LHCN-M2 (cell line): ENCODE measurements at places on chromosomes 5 and 9. TPM values are rescaled to one million over a fixed set of nuclear protein-coding genes. Genes with fewer than 3 reads are reported as not detected.

DNA sequence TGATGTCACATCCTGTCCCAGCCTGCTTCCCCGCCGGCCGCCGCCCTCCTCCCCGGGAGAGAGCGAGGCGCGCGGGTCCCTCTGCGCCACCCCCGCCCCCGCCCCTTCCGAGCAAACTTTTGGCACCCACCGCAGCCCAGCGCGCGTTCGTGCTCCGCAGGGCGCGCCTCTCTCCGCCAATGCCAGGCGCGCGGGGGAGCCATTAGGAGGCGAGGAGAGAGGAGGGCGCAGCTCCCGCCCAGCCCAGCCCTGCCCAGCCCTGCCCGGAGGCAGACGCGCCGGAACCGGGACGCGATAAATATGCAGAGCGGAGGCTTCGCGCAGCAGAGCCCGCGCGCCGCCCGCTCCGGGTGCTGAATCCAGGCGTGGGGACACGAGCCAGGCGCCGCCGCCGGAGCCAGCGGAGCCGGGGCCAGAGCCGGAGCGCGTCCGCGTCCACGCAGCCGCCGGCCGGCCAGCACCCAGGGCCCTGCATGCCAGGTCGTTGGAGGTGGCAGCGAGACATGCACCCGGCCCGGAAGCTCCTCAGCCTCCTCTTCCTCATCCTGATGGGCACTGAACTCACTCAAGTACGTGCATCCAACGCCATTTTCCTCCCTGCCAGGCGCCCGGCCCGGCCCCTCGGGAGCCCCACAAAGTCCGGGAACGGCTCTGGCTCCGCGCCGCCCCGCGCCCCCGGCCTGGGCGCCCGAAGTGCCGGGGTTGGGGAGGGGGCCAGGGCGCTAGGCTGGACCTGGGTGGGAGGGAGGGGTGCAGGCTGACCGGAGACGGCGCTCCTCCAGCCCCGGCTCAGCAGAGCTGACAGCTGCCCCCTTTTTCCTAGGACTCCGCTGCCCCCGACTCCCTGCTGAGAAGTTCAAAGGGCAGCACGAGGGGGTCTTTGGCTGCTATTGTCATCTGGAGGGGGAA, 12.0 kb upstream of the OLFM1 start:
- no peak for DNase-seq

DNA sequence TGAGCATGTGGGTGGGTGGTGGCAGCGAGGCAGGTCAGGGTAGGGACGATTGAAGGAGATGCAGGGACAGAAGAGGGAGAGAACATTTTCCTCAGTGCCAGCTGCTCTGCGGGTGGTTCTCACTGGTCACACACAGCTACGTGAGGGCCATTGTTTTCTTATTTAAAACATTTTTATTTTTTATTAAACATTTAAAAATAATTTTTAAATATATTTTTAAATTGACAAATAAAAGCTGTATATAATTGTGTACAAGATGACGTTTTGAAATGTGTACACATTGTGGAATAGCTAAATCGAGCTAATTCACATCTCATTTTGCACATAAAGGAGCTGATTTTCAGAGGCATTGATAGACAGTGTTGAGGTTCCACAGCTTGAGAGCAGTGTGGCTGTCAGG, 14.0 kb downstream of the FAM240B start:
- DNase-seq = no peak

DNA sequence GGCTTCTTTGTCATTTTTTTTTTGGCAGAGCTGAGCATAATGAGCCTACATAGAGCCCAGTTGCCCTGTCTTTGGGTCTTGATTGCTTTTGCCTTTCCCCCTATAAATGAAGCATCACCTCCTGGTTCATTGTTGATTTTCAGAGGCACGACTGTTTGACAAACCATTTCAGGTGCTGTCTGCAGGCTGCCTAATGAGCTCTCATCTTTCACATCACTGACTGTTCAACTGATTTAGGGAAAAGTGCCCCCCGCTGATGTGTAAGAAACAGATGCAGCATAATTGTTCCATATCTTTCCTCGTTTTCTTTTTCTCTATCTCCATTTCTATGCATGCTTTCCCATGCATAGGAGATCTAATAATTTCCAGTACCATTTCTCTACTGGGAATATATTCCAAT, 338.6 kb downstream of the TMEM38B start:
- DNase-seq = no peak

GRCh38 chr9:19429595-19429994, 20.8 kb downstream of the ACER2 start:
- DNase-seq = no peak

DNA sequence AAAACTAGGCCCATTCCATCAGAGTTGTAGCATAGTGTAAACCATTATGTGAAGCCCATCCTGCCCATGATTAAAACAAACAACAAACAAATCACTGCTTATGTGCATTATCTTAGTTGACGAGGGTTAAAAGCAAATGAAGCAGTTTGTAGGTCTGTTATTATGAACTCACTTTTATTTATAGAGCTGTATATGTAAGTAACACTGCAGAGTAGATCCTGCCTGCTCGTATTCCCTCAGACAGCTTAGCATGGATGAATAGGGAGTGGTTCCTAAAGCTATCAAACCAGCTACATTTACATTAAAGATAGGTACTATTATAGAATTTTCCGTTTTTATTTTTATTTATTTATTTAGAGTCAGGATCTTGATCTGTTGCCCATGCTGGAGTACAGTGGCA, 112.6 kb downstream of the GDNF start:
- DNase-seq = no peak

- DNase-seq = no peak
These were observed 78.6 kb downstream of the TMC1 start for GRCh38 chr9:72599874-72600534.

- DNase-seq = no peak
These were observed 145.3 kb downstream of the PLK2 start for GRCh38 chr5:58314356-58315210.

GRCh38 chr5:107696498-107696897, 25.8 kb upstream of the EFNA5 start:
- DNase-seq = no peak

GRCh38 chr5:16934123-16934522, 2.0 kb downstream of the MYO10 start:
- DNase-seq = peak; percentile 76

GRCh38 chr9:86324308-86324707, 29.9 kb downstream of the TUT7 start:
- peak; percentile 66 for DNase-seq

DNA sequence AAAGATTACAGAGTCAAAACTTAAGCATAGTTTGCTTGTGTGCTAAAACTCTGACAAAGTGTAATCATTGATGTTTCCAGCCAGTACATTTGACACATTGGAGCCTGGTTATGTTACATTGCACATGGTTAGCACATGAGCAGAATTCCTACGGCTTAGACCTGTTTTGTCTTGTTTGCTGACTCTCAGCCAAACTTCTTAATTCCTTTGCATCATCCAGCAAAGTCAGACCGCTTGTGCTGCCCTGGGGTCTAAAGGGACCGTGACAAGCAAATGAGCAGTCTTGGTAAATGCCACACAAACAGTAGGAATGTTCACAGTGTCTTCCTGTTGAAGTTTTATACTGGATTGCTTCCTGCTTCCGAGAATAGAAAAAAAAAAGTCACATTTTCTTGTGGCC, 72.0 kb upstream of the ENTREP1 start:
- no peak for DNase-seq

DNA sequence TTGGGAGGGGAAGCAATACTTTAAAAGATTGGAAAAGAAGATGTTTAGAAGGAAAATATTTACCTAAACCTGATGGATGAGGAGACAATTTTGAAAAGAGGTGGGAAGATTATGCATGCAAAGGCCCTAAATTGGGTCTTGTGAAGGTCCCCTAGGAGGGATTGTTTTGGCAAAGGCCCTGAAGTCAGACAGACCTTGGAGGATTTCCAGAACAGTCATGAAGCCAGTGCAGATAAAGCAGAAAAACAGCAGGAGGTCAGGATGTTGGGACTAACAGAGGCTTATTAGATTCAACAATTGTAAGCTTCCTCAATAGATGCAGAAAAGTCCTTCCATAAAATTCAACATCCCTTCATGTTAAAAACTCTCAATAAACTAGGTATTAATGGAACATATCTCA, 361.0 kb upstream of the CDH6 start:
- DNase-seq = no peak

GRCh38 chr9:72022841-72023240, 37.6 kb downstream of the C9orf57 start:
- peak; percentile 77 for DNase-seq

DNA sequence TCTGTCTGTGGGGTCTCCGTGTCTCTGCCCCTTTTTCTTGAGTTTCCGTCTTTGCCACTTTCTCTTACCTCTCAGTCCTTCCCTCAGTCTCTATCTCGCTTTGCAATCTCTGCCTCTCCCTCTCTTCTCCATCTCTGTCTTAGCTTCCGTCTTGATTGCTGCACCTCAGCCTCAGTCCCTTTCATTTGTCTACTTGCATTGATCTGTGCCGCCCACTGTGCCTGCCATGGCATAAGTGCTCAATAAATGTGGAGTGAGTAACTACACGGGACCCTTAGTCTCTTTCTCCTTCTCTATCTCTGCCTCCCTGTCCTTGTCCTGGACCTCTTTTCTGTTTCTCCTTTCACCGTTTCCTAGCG, 6.6 kb downstream of the PCDHGC5 start:
- DNase-seq = no peak

DNA sequence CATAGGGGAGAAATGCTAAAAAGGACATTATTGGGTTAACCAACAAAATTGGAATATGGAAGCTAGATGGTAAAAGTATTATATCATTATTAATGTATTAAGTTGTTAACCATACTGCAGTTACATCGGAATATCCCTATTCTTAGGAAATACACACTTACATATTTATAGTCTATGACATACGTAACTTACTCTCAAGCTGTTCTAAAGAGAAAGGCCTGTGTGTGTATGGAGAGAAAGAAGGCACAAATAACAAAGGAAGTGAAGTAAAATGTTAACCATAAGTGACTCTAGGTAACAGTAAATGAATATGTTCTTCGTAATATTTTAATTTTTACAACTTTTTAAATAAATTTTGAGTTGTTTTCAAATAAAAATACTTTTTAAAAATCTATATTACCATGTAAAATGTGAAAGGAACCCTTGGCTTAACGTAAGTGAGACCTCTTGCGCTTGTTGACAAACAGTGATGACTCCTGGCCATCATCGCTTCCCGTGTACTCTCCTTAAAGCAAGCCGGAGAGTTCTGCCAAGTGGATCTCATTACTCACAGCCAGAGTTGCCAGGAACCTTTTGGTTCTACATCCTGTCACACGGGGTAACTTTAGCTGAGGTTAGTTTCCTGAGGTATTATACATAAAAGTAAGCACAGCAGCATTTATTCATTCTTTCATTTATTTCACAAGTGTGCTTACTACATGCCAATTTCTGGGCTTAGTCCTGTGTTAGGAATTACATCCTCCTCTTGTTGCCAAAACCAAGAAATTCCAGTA, 165.4 kb downstream of the EPB41L4A start:
- DNase-seq = no peak

GRCh38 chr5:106080535-106080934, 1590.2 kb downstream of the EFNA5 start:
- DNase-seq = no peak

- DNase-seq = no peak
These were observed 98.9 kb upstream of the ICE1 start for GRCh38 chr5:5323551-5323950.

DNA sequence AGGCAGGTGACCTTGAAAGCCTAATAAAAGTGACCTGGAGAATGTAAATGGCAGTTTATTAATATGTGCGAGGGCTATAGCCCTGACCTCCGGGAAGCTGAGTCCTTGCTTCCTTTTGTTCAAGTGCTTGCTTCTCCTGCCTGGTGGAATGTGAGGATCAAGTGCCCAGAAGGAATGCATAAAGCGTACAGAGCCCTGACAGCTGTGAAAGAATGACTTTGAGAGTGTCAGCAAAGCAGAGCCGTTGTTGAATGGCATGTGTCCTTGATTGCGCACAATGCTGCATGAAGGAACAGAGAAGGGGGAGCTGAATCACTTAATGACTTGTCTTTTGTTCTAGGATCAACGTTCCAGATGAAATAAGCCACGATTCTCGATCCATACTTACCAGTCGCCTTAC, 133.0 kb downstream of the SLF1 start:
- peak; percentile 29 for DNase-seq

GRCh38 chr5:176948458-176948857, 49.3 kb upstream of the HK3 start:
- DNase-seq = peak; percentile 14

DNA sequence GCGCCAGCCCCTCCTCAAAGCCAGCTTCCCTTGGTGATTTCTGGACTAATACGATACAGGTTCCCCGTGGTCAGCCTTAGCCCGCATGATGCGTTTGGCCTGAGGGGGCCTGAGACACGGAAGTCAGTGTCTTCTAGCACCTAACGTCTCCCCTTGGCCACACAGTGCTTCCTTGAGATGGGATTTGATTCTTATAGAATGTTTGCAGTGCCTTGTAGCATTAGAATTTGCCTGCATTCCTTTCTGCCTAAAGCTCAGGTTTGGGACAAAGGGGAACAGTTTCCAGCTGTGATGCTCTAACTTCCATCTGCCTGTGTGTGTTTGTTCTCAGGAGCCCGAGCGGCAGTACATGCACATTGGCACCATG, 34.4 kb downstream of the CFAP90 start:
- no peak for DNase-seq

DNA sequence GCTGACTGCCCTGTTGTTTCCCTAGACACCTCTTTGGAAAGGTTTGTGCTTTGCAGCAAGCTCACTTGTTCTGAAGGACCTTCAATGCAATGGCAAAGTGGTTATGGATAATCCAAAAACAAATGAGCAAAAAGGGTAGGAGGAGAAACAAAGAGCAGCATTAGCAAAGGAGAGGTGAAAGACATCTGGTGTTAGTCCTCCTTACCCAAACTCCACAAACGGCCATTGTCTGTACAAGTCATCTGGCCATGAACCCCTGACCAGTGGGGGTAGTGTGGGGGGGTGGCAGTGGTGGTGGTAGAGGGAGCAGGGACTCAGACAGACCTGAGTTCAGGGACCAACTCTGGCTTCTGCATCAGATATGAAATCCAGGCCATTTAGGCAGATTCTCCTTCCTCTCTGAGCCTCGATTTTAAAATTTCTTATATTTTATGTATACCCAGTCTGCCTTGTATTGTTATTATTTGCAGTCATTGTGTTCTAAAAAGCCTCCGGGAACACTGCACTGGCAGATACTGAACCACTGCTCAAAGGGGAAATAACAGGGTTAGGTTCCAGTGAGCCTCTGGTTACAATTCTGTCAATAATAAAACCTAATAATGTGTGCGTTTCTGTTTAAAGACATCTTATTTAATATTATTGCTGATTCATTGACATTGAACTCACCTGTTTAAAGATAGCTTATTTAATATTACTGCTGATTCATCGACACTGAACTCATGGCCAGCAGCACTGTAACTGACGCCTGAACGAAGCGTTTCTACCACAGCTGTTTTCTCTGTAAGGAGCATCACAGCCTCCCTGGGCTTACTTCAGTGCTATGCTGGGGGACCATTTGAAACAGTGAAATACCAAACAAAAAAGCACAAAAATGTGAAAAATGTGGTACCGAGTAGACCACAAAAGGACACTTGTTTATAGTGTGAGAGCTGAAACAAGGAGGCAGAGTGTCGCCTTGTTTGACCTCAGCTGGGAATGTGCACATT, 156.0 kb downstream of the SEC61B start:
- DNase-seq = peak; percentile 41

- DNase-seq = peak; percentile 27
These were observed 24.0 kb downstream of the DCTN4 start for GRCh38 chr5:150734579-150735384.

- peak; percentile 28 for DNase-seq
These were observed 208.0 kb upstream of the ARRDC3 start for GRCh38 chr5:91591076-91591475.

PCDHA12 gene
- total RNA-seq = not detected in 2 replicates

F12 gene
- 3.1 and 3.6 TPM in 2 replicates for total RNA-seq

CDX1 gene
- total RNA-seq = not detected in 2 replicates

SOX30 gene
- total RNA-seq = 0.06 TPM in 1 of 2 replicates, not detected in the other

ZNF79 gene
- 8.4 and 9.6 TPM in 2 replicates for total RNA-seq

PCDHGA9 gene
- total RNA-seq = 0.64 and 0.75 TPM in 2 replicates

C9orf153 gene
- total RNA-seq = not detected in 2 replicates

JADE2 gene
- total RNA-seq = 34.0 and 34.4 TPM in 2 replicates

IFNA7 gene
- not detected in 2 replicates for total RNA-seq
